ENCODE measurements at places on chromosomes 2 and 18.

DNA sequence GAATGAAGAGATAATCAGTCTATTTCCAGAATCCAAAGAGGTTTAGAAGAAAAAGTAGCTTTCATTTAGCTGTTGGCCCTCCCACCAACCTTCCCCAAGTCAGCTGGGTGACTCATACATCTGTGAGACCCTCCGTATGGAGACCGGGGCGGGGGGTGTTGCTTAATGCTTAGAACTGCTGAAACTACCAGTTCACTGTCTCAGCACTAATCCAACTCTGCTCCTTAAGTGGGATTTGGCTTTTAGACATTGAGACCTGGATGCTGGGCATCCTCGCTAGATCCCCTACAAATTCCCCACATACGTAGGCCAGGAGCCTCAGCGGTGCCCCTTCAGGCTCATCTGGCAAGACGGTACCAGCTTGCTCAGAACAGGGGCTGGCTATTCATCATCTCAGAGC lies at the start of gene SAG:
TSS of gene SAG (plus strand) at position 252 of the 400 bp plus-strand sequence. CDS start 1,374 bp downstream, outside the sequence.
- DNase-seq: no peak

DNA sequence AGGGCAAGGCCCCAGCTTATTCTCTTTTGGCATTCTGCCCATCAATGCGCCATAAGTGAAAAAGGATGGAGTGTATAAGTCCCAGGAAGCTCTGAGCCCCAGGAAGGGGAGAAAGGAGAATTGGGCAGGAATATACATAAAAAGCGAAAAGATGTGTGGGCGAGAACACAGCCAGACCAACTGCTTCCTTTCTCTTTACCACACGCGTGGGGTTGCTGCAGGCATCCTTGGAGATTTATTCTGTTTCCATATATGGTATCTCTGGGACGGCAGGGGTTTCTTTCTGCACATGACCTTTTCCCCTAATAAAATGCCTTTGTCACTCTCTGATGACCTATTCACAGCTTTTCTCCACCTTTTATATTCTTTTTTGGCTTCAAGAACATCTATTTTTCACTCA lies 440.5 kb downstream of the NBAS start:
- no peak for DNase-seq

DNA sequence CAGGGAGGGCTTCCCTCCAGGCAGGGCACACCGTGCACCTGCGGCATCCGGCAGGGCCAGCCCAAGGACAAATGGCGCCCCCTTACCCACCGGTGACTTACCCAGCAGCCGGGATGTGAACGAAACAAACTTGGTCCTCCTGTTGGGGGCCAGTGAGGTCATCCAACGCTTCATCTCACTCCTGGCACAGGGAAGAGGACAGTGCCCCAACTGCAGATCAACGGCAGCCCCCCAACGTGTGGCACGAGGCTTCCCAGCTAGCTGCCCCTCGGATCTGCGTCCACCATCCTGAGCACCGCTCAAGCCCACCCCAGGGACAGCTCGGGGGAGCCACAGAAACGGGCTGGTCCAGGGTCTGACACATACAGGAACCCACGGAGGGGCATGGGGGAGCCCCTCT lies 12.0 kb downstream of the SNORC start:
- no peak for DNase-seq

GRCh38 chr2:118980573-118980972 lies 38.6 kb downstream of the MARCO start:
- DNase-seq: no peak

- no peak for DNase-seq
Observed at GRCh38 chr2:129720761-129721160, 258.7 kb upstream of the RAB6C start.

DNA sequence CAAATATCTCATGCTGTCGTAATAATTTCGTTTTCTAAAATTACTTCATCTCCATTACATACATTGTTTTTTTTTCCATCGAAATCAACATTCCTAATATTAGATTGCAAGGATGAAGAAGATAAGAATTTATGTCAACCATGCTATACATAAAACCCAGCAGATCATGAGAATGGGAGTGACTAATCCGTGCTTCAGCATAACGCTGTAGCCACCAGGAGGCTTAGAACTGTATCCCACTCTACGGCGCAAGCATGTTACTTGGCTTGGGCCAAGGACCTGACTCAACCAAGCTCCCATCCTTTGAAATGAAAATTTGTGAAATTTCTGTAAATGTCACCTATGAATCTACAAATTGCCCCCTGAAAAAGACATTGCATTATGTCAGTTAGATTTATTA lies 392.5 kb downstream of the FIGN start:
- no peak for DNase-seq
